ENCODE measurements at places on chromosomes 5 and 9.

- DNase-seq = no peak
Observed at GRCh38 chr5:60455589-60455988, 244.4 kb downstream of the DEPDC1B start.

GRCh38 chr5:173742432-173742816 is 126.0 kb upstream of the BOD1 start:
- no peak for DNase-seq

DNA sequence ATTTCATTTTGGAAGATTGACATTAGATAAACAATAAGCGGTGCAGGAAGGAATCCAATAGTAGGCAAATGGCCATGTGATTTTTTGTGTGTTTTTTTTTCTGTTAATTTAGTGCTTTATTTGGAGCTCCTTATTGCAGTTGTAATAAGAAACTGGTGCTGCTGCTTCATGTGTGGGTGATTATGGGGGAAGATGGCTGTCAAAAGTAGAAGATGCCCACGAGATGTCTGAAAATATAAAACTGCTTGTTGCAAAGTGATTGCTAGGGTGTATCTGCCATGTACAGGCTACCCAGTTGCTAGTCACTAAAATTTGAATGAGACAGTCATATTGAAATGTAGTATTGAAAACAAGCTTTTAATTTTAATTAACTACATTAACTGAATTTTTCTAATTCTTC is 216.7 kb upstream of the FTMT start:
- no peak for DNase-seq

DNA sequence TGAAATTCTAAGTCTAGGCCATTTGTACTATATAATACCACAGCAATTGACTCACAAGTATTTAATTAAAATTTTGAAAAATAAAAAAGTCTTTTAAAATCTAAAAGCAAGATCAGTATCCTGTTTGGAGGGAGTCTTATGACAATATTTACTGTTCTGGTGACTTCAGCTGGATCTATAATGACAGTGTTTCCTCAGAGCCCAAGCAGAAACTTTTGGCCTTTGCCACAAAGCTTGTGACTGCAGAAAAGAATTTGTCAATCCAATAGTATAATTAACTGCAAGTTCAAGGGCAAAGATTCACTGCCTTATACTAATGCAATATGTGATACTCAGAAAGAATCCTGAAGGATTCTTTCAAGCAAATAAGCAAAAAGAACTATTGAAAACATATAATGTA is 49.6 kb upstream of the RAPGEF6 start:
- no peak for DNase-seq

DNA sequence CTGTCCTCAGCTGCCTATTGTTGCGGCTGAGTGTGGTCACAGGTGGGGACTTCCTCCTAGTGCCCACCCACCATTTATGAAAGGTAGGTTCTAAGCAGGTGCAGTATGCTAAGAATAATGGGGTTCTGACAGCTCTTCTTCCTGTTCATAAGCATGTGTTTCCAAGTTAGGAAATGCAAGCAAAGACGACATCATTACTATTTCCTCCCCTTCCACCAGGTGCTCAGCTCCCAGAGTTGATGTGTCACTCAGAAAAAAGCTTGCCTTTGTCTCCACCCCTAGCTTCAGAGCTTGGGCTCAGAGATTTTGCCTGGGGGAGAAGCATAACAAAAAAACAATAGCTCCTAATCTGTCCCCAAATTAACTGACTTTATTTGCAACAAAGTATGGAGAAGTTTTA is 1076.7 kb downstream of the NR2F1-AS1 start:
- no peak for DNase-seq

DNA sequence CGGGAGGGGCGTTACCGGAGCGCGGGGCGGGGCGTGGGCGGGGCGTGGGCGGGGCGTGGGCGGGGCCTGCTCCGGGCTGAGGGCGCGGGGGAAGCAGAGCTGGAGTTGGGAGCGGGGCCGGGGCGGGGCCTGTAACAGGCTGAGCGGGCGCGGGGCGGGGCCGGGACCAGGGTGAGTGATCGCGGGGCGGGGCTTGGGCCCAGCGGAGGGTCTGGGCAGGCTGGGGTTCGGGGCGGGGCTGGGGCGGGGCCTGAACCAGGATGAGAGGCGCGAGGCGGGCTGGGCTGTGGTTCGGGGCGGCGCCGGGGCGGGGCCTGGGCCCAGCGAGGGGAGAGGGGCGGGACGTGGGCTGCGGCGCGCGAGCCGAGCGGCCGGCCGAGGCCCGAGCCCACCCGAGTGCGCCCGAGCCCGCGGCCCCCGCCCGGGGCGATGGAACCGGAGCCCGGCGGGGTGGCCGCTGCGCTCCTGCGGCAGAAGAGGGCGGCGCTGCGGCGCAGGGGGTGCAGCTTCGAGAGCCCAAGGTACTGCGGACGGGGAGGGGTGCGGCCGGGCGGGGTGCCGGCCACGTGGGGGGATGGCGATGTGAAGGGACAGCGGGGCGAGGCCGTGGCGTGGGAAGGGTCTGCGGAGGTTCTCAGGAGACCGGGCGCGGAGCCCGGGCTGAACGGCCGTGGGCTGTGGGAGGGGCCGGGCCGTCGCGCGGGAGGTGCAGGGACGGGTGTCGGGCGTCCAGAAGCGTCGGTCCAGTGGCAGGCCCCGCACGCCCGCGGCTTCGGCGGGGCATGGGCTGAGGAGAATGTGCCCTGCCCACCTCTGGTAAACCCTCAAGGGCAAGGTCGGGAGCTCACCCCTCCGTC is 39.5 kb upstream of the GARNL3 start:
- DNase-seq = peak; percentile 90

- no peak for DNase-seq
Observed at GRCh38 chr5:127400539-127400938, 109.9 kb downstream of the MEGF10 start.
